HL-60 (cell line): ENCODE measurements at places on chromosomes 2 and 18.

DNA sequence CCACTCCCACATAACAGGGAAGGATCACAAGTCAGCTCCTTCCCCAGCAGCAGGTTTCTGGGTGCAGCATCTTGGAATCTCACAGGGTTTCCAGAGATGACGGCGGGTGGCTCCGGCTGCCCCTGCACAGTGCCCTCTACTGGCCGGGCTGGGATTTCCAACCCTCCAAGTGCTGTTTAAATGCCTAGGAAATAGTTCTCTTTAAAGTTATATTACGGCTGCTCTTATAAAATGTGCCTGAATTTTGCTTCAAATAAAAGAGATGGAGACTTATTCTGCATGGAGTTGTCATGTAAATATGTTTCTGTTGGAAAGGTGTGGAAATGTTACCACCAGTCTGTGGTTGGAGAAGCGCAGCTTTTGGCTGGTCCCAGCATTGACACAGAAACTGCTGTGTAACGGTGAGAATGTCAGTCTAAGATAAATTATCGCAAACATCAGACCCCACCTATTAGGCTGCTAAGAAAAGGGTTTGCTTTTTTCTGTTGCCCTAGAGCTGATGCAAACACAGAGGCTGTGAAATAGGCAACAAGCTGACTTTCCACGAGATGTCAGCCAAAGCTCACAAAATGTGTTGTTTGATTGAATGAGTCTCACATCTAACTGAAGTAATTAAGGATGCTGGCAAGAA lies 3.3 kb upstream of the HJURP start:
- DNase-seq: peak; percentile 60

GRCh38 chr2:18208956-18209355 lies 330.5 kb downstream of the KCNS3 start:
- no peak for DNase-seq

DNA sequence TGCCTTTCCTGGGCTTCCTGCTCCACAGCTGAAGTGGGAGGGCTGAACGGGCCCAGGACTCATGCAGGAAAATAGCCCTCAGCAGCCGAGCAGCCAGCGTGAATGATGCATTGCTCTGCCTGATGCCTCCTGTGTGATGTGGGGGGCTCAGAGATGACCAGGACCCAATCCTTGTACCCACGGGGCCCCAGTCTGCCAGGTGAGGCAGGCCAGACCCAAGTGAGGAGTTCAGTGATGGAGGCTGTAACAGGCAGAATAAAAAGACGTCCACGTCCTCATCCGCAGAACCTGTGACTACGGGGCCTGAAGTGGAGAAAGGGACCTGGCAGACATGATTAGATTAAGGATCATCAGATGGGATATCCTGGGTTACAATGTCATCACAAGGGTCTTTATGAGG lies 194.9 kb upstream of the HDAC4 start:
- DNase-seq: no peak

DNA sequence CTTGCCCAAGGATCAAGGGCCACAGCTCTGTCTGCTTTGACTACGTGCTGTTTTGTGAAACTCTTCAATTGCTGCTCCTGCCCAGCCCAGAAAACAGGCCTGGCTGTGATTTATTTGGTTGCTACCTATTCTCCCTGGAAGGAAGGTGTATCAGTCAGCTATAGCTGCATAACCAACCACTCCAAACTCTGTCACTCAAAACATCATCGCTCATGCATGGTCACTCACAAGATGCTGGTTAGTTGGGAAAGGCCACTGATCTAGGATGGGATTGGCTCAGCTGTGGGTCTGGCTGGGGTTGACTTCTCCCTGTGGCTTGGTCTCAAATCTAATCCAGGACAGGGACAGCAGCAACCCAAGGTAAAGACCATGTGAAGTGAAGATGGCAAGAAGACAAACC lies 14.6 kb downstream of the TEX51 start:
- no peak for DNase-seq

- DNase-seq: no peak
Measured at GRCh38 chr2:181585732-181586131, 71.2 kb downstream of the CERKL start.

GRCh38 chr2:178886006-178886405 lies 78.8 kb upstream of the TTN start:
- no peak for DNase-seq

GRCh38 chr2:104769096-104769495 lies 84.8 kb upstream of the POU3F3 start:
- no peak for DNase-seq

- DNase-seq: no peak
Measured at GRCh38 chr2:20594957-20595356, 55.9 kb downstream of the HS1BP3 start.

DNA sequence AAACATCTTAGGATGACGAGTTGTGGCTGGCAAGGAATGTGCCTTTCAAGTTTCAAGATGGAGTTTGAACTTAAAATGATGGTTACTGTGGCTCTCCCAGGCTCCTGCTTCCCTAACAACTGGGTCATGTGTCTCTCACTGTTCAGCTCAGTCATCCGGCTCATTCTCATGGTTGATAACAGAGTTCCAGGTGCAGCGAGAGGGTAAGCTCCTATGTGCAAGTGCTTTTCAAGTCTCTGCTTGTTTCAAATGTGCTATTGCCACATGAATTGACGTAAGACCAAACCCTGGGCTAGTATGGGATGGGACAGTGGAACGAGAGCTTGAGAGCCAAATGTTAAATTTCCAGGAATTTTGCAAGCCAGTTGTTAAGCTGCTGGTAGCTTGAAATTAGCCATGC lies 19.5 kb upstream of the PUM2 start:
- no peak for DNase-seq

GRCh38 chr2:55590810-55591440 lies 26.5 kb downstream of the PPP4R3B start:
- DNase-seq: no peak

DNA sequence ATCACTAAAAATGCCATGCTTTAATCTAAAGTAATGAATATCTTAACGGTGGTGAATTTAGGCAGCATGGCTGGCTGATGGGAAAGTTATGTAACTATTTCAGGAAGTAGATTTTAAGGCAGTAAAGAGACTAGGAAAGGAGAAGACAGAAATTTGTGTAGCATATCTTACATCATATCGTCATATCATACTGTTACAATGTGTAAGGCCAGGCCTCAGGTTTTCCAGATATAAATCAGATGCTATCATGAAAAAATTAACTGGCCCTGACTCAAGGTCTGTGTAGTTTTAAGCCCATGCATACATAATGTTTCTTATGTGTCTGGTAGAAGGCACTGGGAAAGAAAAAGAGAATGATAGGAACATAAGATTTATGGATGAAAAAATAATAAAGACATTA lies 8.9 kb upstream of the FAP start:
- DNase-seq: peak; percentile 57
